ENCODE measurements at places on chromosomes 4 and X.

DNA sequence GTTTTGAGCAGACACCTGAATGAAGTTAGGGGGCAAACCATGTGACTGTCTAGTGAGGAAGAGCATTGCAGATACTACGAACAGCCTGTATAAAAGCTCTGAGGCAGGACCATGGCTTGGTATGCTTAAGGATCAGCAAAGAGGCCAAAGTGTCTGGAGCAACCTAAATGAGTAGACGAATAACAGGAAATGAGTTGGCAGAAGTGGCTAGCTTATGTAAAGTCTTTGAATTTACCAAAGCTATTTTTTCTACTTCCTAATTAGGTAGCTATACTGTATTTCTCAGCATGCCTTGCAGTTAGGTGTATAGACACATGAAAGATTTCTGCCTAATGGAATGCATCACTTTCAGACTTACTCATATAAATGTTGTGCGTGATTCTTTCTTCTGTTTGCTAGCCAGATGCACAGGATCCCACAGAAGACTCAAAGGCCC, 9.3 kb upstream of the GPRIN3 start:
- peak; percentile 85 for DNase-seq

- no peak for DNase-seq
Measured at GRCh38 chrX:6959006-6959405, 188.5 kb upstream of the STS start.

- DNase-seq = no peak
Measured at GRCh38 chrX:39442332-39442731, 641.1 kb downstream of the MID1IP1 start.

DNA sequence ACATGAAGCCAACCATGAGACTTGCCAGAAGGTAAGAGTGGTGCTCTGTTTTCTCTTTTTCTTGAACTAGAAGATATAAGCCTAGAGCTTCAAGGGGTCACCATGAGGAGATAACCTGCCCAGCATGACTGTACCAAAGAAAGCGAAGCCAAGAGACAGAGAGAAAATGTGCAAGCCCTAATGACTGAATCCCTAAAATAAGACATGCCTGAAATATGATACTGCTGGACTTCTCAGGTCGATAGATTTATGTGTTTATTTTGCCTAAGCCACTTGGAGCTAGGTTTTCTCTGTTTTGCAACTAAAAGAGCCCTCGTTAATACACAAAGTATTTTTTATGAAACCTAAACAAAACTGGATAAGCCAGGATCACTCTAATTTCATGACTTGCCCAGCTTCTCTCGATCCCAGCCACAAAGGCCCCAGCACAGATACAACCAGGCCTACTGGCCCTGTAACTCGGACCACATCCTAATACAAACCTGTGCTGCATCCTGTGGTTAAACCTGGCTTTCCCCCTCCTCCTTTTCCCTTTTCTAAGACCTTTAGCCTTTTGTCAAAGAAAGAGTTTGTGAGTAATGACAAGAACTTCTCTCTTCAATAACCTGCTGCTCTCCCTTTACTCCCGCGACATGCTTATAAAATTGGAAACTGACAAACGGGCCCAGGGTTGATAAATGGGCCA, 185.8 kb downstream of the APBB2 start:
- DNase-seq = no peak

- no peak for DNase-seq
Measured at GRCh38 chr4:21490682-21491081, 457.9 kb downstream of the KCNIP4 start.

Data from RPMI8226 (cell line).